ENCODE measurements at places on chromosomes 5 and 9.

DNA sequence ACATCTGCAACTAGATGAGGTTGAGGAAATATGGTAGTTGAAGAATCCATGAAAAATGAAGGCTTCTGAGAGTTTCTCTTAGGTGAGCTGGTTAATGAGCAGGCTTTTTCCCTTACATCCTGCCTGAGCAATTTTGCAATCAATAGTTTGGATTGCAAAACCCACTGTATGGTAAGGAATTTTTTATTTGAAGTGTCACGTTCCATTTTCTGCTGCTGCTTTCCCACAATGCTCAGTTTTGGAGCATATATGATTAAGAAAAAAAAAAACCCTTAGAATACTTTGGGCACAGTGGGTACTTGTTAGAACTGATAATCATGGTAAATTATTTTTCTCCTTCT is 144.2 kb downstream of the PCSK1 start:
- no peak for ATAC-seq

- no peak for ATAC-seq
Observed at GRCh38 chr9:130215341-130216119, 43.3 kb downstream of the NCS1 start.

DNA sequence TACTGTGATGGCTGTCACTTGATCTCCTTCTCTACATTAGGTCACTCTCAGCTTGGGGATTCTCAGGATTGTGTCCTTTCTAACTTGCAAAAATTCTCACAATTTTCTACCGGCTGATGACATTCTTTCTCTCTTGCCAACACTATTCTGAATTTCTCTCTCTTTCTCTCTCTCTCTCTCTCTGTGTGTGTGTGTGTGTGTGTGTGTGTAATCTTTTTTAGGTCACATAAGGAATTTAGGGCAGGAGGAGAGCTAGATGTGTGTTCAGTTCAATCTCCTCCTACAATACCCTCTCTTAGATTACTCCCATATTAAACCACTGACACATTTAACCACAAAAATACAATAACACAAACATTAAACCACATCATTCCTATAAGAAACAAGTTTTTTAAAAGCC is 242.3 kb upstream of the NREP start:
- ATAC-seq: no peak

- no peak for ATAC-seq
Observed at GRCh38 chr9:96040591-96041461, 165.3 kb downstream of the ERCC6L2 start.

GRCh38 chr9:135476561-135477355 is 2.8 kb upstream of the PPP1R26 start:
- ATAC-seq: no peak

DNA sequence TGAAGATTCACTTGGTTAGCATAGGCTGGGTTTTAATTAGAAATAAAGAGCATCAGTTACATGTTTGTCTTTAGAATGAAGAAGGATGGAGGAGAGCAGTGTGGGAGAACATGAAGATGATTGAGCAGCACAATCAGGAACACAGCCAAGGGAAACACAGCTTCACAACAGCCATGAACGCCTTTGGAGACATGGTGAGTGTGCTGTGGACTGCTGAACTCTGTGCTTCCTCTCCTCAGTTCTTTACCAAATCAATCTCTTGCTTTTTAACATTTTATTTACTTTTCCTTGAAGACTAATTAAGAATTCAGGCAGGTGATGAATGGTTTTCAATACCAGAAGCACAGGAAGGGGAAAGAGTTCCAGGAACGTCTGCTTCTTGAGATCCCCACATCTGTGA is 38.2 kb upstream of the SPATA31E1 start:
- ATAC-seq: no peak

GRCh38 chr5:175698401-175699115 is 40.7 kb downstream of the HRH2 start:
- no peak for ATAC-seq

DNA sequence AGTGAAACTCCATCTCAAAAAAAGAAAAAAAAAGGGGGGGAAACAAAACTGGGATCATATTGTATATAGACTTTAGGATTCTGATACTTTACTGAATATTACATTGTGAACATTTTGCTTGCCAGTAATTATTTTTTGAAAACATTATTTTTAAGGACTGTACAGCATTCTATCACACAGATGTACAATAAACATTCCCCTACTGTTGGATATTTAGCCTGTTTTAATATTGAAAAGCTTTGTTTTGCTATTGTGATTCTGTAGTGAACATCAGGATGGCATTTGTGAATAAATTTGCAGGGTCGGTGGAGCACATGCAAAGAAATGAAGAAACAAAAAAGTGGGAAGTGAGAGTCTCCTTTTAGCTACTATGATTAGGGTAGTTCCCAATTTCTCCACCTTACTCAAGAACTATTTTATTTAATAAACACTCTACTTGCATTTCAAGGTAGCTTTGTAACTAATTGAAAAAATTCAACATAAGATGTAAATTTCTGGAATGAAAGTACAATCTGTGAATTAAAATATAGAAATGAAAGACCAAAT is 18.7 kb downstream of the RASGRF2 start:
- no peak for ATAC-seq

GRCh38 chr5:64827703-64828102 is 59.0 kb downstream of the CWC27 start:
- ATAC-seq: no peak

DNA sequence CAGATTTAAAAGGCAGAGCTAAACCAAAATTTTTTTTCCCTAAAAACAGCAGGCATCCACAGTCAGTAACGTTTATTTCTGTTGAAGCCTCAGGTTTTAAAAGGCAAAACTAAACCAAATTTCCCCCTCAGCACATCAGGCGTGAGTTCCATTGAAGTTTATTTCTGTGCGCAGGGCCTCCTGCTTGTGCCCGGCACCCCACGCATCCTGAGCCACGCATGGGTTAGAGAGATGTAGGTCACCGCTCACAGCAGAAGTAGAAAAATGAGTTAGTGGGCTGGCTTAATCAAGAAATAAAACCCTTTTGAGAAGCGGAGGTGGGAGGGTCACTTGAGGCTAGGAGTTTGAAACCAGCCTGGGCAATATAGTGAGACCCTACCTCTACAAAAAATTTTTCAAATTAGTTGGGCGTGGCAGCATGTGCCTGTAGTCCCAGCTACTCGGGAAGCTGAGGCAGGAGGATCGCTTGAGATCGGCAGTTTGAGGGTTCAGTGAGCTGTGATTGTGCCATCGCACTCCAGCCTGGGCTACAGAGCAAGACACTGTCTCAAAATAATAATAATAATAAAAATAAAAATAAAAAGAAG is 75.6 kb upstream of the SPIN1 start:
- ATAC-seq: peak; percentile 67

GRCh38 chr9:16060436-16061129 is 507.7 kb downstream of the CCDC171 start:
- no peak for ATAC-seq

DNA sequence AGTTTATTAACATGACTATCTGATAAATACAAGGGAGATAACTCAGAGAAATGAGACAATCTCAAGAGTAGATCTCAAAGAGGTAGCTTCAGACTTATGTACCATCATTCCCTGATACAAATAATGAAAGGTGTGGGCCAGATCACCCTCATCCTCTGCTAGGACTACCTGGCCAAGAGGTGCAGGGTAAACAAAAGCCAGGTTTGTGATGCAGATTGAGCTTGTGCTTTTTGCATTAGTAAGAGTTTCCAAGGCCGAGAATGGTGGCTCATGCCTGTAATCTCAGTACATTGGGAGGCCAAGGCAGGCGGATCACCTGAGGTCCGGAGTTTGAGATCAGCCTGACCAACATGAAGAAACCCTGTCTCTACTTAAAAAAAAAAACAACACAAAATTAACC is 8.9 kb upstream of the SPIN1 start:
- ATAC-seq: no peak

- no peak for ATAC-seq
Observed at GRCh38 chr9:129211686-129212085, 33.6 kb upstream of the IER5L start.

- ATAC-seq: no peak
Observed at GRCh38 chr5:119055294-119055693, 15.6 kb upstream of the DMXL1 start.

DNA sequence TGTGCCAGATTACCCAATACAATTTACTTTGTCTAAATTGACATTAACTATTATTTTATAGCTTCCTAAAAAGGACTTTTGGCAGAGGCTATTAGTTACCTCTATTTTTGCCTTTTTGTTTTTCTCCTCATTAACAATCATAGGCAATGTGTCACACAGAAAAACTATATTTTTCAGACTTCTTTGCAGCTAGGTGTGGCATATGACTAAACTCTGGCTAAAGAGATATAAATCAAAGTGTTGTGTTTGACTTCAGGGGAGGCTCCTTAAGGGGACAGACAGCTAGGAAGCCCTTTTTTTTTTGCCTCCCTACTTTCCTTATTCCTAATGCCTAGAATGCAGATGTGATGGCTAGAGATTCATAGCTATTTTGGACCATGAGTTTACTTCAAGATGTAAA is 19.7 kb upstream of the GCNT4 start:
- no peak for ATAC-seq

GRCh38 chr5:43215073-43215631 is 23.1 kb downstream of the NIM1K start:
- no peak for ATAC-seq

GRCh38 chr5:135443161-135443960 is 3.8 kb downstream of the DCANP1 start:
- ATAC-seq: no peak

- no peak for ATAC-seq
Observed at GRCh38 chr5:139402561-139403158, 1.2 kb downstream of the SPATA24 start.

- ATAC-seq: no peak
Observed at GRCh38 chr5:75933489-75933888, 149.7 kb upstream of the SV2C start.

DNA sequence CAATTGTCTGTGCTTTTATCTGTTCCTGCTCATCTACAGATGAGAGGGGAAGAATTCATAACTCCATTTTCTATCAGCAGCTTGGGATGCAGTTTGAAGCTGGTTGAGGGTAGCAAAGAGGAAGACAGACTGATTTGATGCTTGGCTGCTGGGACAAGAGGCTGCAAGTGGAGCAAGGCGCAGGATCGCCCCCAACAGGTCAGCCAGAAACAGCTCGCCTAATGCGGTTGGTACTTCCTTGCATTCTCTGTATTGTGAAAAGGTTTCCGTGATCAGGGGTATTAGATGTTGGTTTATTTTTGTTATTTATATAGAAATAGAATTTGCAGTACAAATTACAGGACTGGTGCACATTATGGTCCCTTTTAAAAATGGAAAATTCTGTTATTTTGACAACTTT is 40.6 kb downstream of the ZNF883 start:
- no peak for ATAC-seq

- no peak for ATAC-seq
Observed at GRCh38 chr9:28607843-28608242, 1034.6 kb upstream of the C9orf72 start.

DNA sequence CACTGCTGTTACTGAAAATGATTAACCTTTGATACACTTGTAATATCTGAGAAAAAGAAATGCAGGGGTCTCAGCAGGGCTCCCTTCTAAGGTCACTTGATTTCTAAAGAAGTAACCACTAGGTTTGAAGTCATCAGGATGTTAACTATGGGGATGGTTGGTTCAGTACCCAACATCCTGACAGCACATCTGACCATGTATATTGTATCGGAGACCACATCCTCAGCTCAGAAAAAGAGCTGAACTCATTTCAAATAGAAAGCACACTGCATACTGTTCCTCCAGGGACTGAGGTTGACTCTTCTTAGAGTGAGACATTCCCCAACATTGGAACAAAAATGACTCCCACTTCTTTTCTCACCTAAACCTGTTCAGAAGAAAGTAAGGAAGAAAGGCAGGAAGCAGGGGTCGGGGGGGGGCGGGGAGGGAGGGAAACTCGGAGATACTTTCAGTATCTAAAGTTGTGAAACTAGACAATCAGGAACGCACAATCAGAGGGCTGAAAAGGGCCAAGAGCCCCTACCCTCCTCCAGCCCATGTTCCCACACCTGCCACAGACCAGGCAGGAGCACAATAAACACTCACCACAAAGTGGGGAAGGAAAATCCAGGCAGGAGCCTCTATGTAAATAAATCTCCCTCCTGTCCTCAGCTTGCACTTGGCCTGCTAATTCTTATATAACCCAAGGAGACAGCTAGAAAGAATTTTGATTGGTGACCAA is 730 bp upstream of the GZMA start:
- no peak for ATAC-seq

- ATAC-seq: no peak
Observed at GRCh38 chr5:58133631-58134296, 326.1 kb downstream of the PLK2 start.

- ATAC-seq: no peak
Observed at GRCh38 chr5:168860503-168860902, 281.3 kb upstream of the PANK3 start.

GRCh38 chr9:138038244-138038671 is 160.7 kb downstream of the CACNA1B start:
- no peak for ATAC-seq

DNA sequence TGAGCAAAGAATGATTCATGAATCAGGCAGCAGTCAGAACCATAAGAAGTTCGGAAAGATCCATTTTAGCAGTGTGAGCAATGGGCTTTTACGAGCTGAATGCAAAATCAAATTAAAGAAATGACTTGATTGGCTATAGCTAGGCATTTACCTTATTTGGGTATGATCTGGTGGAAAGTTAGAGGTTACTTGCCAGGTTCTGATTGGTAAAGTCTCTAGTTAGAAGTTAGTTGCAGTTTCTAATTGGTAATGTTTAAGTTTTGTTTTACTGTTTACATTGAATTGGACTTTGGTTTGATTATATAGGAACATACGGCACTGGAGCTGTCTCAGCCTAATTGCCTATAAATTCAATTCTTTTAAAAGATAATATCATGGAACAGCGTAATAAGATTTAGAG is 97.9 kb downstream of the ITGA1 start:
- no peak for ATAC-seq

DNA sequence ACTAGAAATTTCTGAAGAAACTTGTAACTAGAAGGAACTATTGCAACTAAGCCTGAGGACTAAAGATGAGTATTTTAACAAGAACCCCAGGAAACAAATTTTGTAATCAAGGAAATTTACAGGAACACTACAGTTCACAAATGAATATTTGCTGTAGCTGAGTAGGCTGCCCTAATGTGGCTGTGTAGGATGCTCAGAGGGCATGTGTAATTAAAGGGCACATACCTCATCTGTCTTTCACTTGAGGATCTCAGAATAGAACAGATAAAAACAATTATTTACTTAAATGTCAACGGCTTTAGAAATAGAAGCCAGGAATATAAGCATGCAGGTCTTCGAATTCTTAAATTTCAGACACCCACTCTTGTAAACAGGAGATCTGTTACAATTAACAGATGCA is 119.8 kb downstream of the MED27 start:
- ATAC-seq: no peak

GRCh38 chr9:112838342-112838741 is 52.3 kb downstream of the SLC46A2 start:
- no peak for ATAC-seq

- ATAC-seq: no peak
Observed at GRCh38 chr5:178238711-178239592, 6.3 kb upstream of the PHYKPL start.

DNA sequence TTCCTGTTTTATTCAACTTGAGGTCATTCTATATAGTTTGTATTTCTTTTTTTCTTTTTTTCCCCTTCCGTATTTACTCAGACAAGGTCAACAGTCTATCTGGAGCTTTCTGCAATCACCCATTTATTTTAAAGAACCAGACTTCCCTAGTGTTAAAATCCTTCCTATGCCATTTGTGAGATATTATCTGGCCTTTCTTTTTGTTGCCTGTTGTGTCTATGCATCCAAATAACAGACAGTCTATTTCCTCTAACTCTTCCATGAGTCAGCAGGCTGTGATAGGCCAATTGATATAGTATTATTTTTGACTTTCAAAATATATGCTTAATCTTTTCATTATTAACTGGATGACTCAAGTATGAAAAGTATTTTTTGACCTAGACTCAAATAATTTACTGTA is 291.2 kb upstream of the PTPRD start:
- no peak for ATAC-seq
